ENCODE measurements at places on chromosomes 2 and 18.
A peak's percentile ranks its signal among the peaks of the same experiment; 100 is the strongest.

DNA sequence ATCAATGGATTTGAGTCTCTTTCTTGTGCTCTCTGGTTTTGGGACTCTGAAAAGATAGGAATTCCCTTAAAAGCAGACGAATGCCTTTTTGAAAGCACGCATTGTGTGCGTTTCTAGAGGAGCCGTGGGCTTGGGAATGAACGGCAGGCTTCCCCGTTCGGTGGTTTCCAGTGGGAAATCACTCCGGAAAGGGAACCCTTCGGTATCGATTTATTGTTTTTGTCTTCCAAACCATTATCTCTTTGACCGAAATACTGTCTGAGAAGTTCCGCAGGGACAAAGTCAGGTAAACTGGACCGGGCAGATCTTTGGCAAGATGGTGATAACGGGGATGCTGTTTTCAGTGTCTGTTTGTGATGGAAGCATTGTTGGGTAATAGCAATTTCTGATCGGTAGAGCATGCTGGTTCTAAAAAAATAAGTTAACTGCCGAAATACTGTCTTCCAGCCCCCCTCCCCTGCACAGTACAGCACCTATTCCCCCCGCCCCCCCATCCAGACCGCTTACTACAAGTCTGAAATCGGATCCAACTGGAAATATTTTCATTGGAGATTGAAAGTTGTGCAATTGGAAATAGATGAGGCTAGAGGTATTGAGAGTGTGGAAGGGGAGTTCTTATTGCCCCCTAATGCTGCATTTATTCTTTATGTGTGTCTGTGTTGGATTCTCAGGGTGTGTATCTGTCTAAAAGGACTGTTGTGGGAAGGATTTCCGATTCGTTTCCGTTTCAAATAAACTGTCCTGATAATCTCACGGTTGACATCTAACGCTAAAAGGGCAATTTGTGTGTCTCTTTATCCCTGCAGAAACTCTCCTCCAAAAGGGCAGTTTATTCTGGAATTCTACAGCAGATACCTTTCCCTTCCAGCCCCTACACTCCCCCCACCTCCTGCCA lies 635 bp downstream of the SETBP1 start:
- DNase-seq: no peak

GRCh38 chr2:140869925-140870324 lies 1260.9 kb downstream of the LRP1B start:
- no peak for DNase-seq

GRCh38 chr18:49920731-49921130 lies 107.4 kb upstream of the ACAA2 start:
- no peak for DNase-seq

DNA sequence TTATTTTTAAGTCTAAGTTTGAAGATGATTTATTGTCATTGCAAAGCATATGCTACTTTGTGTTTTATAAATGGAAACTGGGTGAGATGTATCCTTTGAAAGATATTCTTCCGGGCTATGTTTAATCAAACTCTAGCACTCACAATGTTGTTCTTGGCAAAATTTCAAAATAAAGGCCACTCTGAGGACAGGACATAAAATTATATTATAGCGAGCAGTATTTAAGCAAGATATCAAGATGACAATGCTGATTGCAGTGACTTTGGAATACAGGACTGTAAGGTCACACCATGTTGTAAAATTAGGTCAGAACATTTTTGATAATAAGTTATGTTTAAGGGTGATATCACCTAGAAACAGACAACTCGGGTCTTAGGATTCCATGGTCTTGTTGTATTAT lies 14.2 kb downstream of the RPRM start:
- DNase-seq: no peak

GRCh38 chr2:70069049-70069448 lies 18.2 kb upstream of the PCBP1 start:
- no peak for DNase-seq

- DNase-seq: no peak
Measured at GRCh38 chr18:36338403-36338933, 41.0 kb downstream of the FHOD3 start.

DNA sequence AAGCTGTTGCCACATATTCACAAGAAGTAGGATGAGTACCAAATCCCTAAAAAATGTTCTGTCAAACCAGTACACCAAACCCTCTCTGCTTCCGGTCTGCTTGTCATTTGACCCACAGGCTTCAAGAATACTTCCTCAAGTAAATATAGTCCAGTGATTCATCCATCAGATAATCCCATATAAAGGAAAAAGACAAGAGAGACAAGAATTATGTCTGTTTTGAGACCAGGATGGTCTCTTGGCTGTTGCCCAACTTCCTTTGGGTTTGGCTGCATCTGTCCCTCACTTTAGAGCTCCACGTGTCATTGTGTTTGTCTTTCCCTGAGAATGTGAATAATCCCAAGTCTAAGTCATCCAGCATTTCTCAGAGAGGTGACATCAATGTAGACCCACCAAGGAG lies 91.5 kb upstream of the NRP2 start:
- no peak for DNase-seq

DNA sequence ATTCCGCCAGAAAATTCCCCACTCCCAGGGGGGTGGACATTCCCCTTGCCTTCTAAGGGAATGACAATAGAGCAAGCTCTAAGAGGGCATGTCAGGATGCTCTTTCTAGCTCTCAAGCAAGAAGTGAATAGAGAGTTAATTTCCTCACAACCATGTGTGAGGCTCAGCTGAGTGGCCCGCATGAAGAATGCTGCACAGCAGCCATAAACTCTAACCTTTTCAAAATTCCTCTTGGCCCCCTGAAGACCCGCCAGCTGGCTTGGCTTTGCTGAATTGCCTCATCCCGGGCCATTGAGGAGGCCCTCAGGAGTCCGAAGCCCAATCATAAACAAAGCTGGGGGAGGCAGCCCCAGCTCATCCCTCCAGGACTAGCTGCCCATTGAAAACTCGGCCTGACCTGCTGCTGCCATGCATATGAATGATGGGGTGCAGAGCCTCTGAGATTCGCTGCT lies 38.2 kb downstream of the NRP2 start:
- DNase-seq: no peak

GRCh38 chr2:26577442-26578112 lies 63.6 kb downstream of the CIB4 start:
- peak; percentile 81 for DNase-seq

- no peak for DNase-seq
Measured at GRCh38 chr18:48022531-48023329, 92.3 kb upstream of the SMAD2 start.

DNA sequence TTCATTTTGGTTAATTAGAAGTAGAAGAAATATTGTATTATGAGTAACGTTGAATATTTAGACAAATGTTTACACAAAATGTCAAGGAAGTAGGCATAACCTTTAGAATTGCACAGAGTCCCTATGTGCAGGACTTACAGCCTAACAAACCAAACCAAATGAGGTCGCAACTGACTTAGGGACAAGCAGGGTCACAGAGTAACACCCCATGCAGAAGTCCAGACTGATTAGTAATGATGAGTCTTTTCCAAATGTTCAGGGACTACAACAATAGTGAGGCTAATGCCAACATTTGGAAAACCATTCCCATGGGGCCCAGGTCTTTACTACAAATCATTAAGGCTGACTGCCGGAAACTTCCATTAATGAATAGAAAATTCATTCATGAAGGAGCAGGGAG lies 452.5 kb upstream of the CHAC2 start:
- no peak for DNase-seq

- peak; percentile 82 for DNase-seq
Measured at GRCh38 chr2:183037553-183038340, 510 bp downstream of the NCKAP1 start.

DNA sequence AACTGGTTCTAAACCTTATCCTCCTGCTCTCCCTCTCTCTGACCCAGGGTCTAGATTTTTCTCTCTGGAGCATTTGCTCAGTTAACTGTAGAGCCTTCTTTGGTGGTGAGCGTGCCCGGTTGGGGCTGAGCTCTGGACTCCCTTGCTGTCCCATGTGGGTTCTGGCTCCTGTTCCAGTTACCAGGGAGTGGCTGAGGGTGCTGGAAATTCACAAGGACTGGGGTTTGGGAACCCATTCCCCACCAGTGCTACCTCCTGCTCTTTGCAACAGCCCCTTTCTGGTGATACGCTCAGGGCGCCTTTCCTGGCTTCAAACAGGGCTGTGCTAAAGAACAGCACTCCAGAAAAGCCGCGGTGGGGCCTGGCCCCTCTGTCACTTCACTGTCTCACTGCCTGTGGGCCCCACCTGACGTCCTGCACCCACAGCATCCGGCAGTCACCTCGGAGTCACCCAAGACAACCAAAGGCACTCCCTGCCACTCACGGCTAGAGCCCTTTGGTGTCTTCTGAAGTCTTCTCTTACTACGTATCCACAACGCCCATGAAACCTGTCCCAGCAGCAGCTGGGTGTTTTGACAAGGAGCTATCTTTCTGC lies 41.3 kb downstream of the CAPN13 start:
- no peak for DNase-seq

- DNase-seq: no peak
Measured at GRCh38 chr2:113986762-113987290, 96.9 kb downstream of the ACTR3 start.

- DNase-seq: no peak
Measured at GRCh38 chr2:171181064-171182049, 20.7 kb upstream of the TLK1 start.

DNA sequence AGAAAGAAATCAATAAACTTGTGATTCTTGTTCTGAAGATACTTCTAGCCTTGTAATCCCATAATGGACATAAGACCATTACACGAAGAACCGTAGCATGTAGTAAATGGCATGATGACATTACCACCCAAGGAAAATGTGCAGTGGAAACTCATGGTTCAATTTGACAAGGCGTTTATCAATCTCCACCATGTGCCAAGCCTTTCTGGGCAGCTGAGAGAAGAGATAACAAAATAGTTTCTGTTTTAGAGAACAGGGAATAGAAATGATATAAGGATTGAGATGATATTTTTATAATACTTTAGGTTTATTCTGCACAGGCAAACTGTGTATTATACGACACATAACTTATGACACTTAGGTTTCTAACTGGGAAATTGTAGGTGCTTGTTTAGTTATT lies 19.2 kb downstream of the ABI2 start:
- no peak for DNase-seq

DNA sequence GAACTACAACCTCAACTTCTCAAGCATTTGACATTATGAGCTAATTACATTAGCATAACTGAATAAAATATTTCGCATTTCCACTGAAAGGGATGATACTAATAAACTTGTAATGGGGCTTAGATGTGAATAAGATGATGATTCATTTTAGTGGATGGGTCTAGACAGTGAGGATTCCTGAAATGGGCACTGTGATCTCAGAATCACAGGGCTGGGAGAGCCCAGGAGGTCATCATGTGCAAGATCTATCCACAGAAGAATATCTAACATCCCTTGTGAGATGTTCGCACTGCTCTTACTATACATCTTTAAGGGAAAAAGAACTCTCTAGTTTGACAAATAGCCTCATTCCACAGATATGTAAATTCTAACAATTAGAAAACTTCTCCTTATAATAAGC lies 245.7 kb downstream of the DYM start:
- no peak for DNase-seq

- no peak for DNase-seq
Measured at GRCh38 chr2:97834610-97835009, 121.2 kb downstream of the ZAP70 start.

DNA sequence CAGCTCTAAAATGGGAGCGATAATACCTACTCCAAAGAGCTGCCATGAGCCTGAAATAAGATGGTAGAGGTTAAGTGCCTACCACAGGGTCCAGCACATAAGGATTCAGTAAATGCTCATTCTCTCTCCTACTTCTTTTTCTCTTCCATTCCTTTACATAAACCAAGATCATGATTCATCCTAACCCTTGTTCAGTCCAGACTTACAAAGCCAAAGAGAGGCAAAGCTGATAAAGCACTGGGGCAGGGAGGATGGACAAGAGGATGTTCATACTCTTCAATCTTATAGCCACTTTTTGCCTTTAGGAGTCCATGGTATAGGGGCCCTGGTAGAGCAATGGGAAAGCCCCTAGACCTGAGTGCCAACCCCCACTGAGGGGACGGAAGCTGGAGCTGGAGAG lies 75.6 kb upstream of the PKDCC start:
- no peak for DNase-seq

DNA sequence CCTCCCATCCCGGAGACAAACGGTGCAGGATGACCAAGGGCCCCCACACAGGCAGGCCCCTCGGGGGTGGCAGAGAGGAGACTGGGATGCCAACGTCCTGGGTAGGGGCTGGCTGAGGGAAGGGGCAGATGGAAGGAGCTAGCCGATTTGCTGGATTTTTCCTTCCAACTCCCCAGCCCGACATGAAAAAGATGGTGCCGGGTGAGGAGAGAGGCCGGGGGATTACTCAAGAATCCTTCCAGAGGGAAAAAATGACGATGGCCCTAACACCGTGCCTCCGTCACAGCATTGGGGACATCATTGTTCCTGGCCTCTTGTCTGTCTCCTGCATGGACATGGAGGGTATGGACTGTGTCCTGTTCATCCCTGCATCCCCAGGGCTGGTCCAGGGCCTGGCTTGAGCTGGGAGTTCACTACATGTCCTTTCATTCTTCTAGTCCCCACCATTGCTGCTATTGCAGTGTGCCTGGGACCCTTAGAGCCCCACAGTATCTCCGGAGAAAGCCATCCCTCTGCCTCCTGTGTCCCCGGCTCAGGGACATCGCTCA lies 217.7 kb downstream of the TNS1 start:
- no peak for DNase-seq

Measured in pancreas (tissue), 10 donors.